Hematopoietic multipotent progenitor cell (in vitro differentiated cells): ENCODE measurements at places on chromosomes 4 and X. TPM values are rescaled to one million over a fixed set of nuclear protein-coding genes. Genes with fewer than 3 reads are reported as not detected.

Gene ZIC3
- not detected for total RNA-seq

Gene PDGFRA
- total RNA-seq = under 0.01 TPM

Gene PF4V1
- total RNA-seq = 1.1 TPM

Gene MEPE
- total RNA-seq = not detected

Gene MAD2L1
- total RNA-seq = 8.6 TPM

Gene FAAH2
- total RNA-seq = 0.81 TPM

Gene IL2
- total RNA-seq = not detected

Gene ANAPC10
- total RNA-seq = 19.1 TPM

Gene ZNF157
- total RNA-seq = 0.54 TPM

Gene BTK
- 37.7 TPM for total RNA-seq

Gene ZXDA
- 15.6 TPM for total RNA-seq

Gene VCX
- total RNA-seq = not detected

Gene CT55
- total RNA-seq = not detected

Gene FABP2
- not detected for total RNA-seq

Gene RIBC1
- 3.0 TPM for total RNA-seq

Gene HSFX2
- total RNA-seq = not detected

Gene HHIP
- total RNA-seq = 0.27 TPM

Gene CLTRN
- 0.27 TPM for total RNA-seq

Gene GNRHR
- not detected for total RNA-seq

Gene SYTL4
- total RNA-seq = 11.3 TPM

GRCh38 chr4:109729117-109729717, 653 bp downstream of the PLA2G12A start:
- DNase-seq = peak; percentile 26

- DNase-seq = peak; percentile 71
Observed at GRCh38 chr4:88613417-88613875, 21.2 kb downstream of the HERC3 start.

DNA sequence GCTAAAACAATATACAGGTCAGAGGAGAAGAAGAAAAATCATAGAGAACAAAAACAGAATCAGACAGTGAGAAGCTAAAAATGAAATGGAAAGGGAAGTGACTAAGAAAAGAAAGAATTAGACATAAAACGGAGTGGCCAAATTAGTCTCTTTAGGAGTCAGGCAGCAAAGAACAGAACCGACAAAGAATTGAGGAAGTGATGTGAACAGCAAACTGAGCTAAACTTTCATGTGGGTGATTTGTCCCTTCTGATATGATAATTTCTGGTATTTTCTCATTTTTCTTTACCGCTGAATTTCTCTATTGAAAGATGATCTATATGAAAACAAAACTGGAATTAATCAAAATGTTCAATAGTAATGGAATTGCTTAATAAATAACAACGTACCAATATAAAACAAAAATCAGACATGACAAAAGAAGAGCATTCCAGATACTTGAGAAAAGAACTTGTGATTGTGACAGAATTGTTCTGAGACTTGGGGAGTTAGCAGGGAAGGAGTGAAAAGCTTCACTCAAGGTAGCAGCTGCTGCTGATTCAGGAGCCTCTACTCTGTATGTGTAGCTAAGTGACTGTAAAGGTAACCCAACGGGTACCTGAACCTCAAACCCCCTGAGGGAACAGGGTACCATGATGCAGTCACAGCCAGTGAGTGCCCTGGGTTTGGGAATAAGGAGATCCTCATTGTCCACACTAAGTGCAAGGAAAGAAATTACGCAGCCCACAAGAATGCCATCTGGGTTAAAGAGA, 8.8 kb downstream of the TAPT1 start:
- DNase-seq = no peak

DNA sequence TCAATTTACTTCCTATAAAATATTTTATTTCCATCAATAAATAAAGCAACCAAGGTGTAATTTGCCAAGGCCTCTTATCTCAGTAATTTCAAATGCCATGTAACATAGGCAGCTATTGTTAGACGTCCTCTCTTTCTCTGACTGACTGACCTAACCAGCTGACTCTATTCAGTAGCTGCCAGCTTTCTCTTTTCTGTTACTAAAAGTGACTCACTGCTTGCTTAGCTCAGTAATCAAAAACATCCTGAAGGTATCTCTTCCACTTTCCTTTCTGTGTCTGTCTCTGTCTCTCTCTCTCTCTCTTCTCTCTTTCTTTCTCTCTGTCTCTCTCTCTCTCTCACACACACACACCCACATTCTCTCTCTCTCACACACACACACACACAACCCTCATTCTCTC, 134.2 kb downstream of the SPOCK3 start:
- no peak for DNase-seq

GRCh38 chr4:57156242-57156990, 46.2 kb upstream of the IGFBP7 start:
- no peak for DNase-seq

DNA sequence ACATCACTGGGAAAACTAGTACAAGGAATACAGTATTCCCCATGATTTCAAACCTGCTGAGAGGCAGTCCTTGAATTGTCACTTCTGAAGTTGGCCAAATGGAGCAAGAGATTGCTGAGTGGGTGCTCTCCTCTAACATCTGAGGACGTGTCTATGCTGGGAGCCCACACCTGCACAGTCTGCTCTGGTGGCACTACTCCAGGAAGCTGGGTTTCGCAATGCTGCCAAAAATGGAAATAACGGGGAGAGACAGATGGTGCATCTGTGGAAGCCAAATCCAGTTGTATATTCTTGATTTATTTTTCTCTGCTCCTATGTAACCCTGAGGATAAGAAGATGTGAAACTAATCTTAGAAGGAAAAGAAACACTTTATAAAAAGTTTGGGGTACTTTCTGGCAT, 240.1 kb upstream of the CTSO start:
- DNase-seq = peak; percentile 38

GRCh38 chrX:52983321-52984000, 25.1 kb upstream of the FAM156A start:
- DNase-seq = no peak

- peak; percentile 43 for DNase-seq
Observed at GRCh38 chr4:185128272-185129119, 14.6 kb upstream of the SLC25A4 start.

GRCh38 chrX:131894995-131895394, 128.1 kb upstream of the STK26 start:
- DNase-seq = no peak

GRCh38 chr4:151417164-151417571, 8.2 kb downstream of the FHIP1A start:
- peak; percentile 2 for DNase-seq

- no peak for DNase-seq
Observed at GRCh38 chr4:26015133-26015651, 101.2 kb downstream of the SMIM20 start.

DNA sequence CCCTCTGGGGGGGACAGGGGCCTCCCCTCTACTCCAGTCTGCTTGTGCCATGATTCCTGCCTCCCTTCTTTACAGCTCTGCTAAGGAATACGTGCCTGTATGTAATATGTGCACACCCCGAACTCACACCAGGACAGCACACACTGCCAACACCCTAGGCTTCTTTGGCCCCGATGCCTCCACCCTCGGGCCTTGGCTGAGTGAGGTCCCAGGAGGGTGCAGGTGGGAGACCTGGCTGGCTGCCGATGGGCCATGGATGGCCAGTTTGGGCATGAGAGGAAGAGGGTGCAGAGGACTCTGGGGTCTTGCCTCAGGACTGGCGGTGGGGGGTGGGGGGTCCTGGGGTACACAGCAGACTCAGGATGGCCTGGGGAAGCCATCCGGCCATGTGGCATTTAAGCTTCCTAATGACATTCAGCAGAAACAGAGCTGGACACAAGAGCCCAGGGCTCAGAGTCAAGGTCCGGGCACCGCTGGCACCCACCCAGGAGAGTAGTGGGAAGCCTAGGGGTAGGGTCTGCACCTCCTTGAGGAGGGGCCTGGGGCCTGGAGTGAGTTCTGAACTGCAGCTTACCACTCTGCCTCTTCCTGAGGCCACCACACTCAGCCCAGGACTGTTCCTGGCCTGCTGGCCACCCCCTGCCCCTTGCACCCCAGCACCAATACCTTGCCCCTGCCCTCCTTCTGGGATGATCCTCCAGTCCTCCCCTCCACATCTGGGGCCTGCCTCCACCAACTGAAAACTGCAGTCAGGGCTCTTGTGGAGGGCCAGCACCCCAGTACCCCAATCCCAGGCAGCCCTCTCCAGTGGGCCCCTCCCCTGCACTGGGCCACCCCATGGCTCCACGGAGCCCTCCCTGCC, 2.1 kb upstream of the PCGF3 start:
- DNase-seq = no peak

GRCh38 chr4:13694256-13694655, 66.7 kb upstream of the BOD1L1 start:
- no peak for DNase-seq

GRCh38 chr4:116024954-116025708, 911.7 kb upstream of the NDST4 start:
- DNase-seq = no peak

DNA sequence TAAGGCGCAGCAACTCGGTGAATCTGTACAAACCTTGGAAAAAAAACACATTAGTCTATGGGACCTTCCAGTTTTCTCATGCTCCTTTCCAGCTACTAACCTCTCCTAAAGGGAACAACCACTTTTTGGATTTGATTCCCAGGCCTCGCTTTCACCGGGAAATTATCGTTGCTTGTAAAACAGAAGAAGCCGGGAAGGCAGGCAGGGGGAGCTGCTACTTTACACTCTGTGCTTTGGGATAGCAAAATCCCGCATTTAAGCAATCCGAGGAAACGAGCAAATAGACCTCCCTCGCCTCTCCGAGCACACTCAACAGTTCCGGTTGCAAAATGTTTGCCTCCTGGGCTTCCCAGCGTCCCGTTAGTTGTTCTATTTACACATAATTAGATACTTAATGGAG, 1.2 kb downstream of the CD38 start:
- DNase-seq = no peak

GRCh38 chrX:17525266-17525665, 150.3 kb downstream of the NHS start:
- DNase-seq = no peak

GRCh38 chr4:139142087-139142486, 34.9 kb downstream of the ELF2 start:
- no peak for DNase-seq

DNA sequence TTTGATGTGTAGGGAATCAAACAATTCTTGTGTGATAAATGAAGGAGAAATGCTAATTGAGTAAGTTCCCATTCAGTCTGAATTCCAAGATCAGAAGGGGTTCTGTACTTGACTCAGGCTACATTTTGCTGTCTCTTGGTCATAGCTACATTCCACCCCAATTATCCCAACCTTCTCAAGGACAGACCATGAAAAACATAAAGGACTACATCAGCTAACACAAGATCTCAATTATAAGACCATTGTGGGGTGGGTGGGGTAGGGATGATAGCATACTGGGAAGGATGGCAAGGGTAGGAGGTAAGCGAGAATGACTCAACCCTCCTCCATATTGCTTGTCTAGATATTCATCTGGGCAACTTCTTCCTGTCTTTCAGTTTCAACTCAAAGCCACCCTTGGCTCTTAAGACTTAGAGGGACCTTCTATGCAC, 87.4 kb upstream of the ETNPPL start:
- DNase-seq = no peak

DNA sequence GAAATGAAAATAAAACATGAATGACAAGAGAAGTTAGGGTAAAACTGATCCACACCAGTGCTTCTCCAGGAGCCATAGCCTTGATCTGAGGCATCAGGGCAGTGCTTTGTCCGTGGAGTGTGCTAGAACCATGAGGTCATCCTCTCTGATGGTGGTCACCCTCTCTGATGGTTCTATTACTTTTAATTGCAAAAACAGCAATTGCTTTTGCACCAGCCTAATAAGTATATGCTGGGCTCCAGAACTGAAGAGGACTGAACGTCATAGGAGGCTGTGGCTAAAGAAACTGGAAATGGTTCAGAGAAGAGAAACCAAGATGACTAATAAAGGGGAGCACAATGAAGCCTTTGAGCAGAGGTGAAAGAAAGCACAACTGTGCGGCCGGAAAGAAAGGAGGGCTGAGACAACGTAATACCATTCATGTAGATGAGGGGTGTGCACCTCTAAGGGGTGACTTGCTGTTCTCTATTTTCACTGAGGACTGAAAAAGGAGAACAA, 17.0 kb upstream of the TMEM154 start:
- no peak for DNase-seq

DNA sequence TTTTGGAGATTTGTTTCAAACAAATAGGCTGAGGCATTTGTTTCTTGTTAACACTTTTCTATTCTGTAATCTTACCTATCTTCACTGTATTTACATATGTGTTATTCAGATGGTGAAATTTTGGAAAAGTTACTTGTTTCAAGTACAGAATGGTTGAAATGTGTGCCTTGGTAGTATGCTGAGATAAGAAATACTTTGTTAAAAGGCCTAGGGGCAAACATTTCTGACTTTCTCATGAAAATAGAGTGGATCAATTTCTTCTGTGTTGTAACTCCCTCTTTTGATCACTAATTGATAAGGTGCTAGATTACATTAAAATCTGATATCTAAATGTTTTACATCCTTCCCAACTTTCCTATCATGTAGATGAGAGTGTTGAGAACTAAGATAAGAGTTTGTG, 18.1 kb downstream of the USO1 start:
- DNase-seq = no peak

DNA sequence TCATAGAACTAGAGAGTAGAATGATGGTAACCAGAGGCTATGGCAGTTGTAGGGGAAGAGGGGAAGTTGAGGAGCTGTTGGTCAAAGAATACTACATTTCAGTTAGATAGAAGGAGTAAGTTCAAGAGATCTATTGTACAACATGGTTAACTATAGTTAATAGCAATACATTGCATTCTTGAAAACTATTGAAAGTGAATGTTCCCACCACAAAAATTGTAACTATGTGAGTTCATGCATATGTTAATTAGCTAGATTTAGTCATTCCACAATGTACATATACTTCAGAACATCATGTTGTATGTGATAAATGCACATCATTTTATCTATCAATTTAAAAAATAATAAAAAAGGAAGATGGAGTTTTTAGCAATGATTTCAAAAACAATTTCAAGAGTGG, 125.3 kb upstream of the IL15 start:
- DNase-seq = no peak

DNA sequence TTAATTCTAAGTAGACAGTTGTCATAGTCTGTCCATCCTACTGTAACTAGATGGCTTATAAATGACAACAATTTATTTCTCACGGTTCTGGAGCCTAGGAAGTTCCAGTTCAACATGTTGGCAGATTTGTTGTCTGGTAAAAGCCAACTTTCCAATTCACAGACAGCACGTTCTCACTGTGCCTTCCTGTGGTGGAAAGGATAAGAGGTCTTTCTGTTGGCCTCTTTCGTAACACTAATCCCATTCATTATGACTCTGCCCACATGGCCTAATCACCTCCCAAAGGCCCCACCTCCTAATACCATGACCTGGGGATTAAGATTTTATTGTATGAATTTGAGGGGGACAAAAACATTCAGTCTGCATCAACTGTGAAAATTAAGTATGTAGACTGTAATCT, 83.2 kb downstream of the GALNTL6 start:
- no peak for DNase-seq

DNA sequence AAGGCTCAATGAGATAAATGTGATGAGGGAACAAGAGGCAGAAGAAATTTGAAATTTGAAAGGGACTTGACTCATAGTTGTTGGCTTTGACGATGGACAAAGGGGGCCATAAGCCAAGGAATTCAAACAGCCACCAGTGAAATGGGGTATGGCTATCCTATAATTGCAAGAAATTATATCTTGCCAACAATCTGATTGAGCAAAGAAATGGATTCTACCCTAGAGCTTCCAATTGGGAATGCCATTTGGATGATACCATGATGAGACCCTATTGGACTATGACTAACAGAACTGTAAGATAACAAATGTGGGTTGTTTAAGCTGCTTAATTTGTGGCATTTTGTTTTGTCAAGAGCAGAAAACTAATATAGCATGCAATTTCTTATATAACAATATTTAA, 270.1 kb upstream of the ARSJ start:
- DNase-seq = no peak

- DNase-seq = no peak
Observed at GRCh38 chr4:1247864-1248244, 1.1 kb downstream of the CTBP1 start.
